ENCODE measurements at places on chromosomes 11 and 22.

DNA sequence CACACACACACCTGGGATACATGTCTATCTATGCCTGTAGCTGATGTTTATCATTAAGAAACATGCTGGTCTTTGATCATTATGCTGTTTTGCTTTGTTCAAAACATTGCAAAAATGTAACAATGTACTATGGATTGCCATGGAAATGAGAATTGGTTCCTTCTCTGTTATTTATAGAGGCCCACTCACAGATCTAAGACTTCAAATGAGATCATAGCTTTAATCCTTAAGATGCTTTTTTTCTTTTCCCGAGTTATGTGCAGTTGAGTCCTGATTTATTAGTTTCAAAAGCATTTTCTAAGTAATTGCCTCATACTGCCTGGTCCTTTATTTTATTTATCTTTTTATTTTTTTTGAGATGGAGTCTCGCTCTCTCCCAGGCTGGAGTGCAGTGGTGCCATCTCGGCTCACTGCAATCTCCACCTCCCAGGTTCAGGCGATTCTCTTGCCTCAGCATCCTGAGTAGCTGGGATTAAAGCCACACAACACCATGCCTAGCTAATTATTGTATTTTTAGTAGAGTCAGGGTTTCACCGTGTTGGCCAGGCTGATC, 131.4 kb downstream of the LUZP2 start:
- DNase-seq: no peak

GRCh38 chr11:8096575-8096974, 15.6 kb downstream of the TUB start:
- DNase-seq: no peak

DNA sequence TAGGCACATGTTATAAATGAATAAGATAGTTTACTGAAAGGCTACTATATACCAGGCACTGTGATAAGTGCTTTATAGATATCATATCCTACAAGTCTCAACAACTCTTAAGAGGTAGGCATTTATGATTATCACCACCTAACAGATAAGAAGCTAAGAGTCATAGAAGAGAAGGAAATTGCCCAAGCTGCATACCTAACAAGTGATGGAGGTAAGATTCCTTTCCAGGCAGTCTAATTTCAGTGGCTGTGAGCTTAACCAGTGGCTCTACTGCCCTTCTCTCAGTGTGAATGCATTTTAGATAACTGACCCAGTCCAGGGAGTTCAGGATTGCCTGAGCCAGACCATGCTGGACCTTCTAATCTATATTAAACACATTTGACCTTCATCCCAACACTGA, 39.2 kb downstream of the HEPHL1 start:
- no peak for DNase-seq

DNA sequence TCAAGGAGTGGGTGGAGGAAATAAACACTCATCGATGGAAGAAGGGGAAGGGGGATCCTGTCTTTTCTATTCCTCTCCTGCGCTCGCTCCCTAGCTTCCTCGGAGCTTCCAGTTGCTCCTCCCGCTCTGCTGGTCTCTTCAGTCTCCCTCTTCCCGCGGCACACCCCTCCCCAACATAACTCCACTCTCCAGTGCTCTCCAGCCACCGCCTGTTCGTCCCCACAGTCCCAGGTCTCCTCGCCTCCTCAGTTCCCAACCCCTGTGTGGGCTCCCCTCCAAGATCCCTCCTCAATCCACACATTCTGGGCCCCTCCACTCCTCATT, 438 bp downstream of the ZW10 start:
- DNase-seq: no peak

GRCh38 chr22:35548722-35549112, 8.1 kb downstream of the RASD2 start:
- no peak for DNase-seq

DNA sequence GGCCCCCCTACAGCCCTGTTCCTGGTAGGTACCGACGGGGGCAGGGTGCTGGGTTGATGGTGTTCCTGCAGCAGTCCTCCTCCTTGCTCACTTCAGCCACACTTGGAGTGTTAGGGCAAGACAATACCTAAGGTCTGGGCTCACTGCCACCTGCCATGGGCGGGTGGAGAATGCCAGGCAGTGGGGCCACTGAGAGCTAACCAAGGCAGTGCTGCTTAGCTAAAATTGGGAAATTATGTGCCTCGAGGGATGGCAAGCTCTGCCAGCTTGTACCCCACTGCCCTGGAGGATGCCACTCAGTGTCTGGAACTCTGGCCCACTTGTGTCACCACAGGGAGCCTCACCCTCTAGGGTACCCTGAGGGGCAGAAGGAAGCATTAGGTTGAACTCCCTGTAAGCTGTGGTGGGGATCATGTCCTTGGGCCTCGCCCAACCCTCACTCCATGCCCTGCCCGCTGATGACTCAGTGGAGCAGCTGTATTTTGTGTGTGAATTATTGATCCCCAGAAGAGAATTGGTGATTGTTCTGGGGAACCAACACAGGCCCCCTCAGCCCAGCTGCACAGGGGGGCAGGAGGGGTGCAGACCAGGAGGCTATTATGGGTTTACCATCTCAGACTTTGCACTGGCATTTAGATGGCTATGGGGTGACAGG, 17.7 kb downstream of the PHLDB1 start:
- DNase-seq: no peak

DNA sequence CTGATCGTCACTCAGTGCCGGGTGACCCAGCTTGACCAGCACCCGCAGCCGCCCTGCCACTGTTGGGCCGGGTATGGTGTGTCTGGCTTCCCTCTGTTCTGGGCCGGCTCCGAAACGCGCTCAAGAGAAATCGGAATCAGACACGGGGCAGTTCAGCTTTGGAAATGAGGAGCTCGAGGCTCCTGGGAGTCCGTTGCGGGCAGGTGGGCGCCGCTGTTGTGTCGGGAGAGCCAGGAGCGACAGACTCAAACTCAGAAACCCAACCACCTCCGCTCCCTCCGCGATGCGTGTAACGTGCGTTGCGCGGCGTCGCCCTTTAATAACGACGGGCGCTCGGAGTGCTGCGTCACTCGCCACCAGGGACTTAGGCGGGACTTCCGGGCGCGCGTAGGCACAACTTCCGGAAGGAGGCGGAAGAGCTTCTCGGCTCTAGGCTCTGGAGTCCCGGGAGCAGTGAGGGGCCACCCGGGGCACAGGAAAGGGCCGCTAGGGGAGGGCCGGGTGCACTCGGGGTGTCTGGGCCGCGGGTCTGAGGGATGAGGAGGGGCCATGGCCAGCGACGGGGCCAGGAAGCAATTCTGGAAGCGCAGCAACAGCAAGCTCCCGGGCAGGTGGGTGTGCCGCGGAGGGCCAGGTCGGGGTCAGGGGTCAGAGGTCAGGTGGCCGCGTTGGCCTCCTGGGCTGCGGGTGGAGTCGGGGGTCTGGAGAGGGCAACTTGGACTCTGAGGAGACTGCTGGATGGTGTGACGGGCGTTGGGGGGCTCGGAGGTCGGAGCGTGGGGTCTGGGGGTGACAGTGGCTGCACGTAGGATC, at the start of gene TBC1D22A:
TBC1D22A (plus strand) TSS at position 413 of the 813 bp plus-strand sequence; CDS start at position 550, 137 bp downstream.
- peak; percentile 89 for DNase-seq

DNA sequence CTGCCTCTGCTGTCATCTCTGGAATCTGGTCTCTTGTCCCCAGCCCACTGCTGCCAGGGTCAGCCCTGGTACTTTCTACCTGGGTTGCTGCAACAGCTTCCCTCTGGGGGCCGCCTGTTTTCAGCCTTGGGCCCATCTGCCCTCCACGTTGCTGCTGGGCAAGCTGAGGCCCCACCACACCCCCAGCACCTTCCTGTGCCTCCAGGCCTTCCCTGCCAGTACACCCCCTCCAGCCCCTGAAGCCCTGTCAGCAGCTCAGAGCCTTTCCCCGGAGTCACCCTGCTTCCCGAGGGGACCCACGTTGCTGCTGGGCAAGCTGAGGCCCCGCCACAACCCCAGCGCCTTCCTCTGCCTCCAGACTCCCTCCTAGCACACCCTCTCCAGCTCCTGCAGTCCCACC, 3.3 kb upstream of the SAMM50 start:
- DNase-seq: no peak

DNA sequence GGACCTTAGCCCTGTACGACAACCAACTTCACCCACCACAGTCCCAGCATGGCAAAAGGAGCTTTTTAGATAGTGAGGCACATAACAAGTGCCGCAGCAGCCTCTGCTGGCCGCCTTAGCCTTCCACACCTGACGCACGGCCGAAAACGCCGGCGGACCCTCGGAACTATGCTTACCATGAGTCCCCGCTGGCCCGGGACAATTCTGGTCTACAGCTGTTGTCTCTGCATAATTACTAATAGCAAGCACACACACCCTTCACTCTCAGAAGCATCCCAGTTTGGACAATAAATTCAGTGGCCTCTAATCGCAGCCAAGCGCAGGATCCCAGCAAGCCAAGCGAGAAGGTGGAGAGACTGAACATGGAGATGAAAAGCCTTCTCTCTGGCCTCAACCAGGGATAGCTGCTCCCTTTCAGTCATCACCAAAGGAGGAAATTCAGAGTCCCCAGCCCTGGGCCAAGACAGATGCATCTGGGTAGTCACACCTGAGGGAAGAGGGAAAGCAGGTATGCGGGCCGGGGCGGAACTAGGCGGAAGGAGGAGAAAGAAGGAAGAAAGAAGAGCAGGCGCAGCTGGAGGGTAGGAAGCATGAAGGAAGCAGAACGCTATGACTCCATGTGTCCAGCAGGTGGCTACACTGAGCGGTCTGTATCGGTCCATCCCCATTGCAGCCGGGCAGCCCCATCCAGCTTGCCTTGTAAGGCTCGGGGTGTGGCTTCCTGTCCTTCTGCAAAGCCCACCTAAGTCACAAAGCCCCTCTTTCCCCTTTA, 40.3 kb downstream of the BUD13 start:
- DNase-seq: peak; percentile 56

DNA sequence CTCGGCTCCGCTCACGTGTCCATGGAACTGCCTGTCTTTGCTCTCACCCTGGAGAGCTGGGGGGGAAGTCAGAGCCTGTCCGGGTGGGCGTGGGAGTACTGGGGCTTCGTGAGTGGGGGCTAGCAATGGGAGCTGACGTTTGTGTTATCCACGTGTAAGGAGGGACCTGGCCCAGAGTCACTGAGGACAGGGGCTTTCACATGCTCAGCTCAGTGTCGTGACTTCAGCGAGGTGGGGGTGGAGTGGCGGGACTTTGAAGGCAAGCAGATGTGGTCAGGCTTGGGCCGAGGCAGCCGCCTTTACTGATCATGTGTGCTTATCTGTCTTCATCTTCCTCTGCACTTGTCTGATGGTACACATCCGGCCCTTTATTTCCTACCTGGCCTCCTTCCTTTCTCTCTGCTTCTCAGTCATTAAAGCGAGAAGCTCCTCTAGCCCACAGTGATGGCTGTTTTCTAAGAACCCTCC, 113.1 kb upstream of the NNMT start:
- DNase-seq: no peak

DNA sequence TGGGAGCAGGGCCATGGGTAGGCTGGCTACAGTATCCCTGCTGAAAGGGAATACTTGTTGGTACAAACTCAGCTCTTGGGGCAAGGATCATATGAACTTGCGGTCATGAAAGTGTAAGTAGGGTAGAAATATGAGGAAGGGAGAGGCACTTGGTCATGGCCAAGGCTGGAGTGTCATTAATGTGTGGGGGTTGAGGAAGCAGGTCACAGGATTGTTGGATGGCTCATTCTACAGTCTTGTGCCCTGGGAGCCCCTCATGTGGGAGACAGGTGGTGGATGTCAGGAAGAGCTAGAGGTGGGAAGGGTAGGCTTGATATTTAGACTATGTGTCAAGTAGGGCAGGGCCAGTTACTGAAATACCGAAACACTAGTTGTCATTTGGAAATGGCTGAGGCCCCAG, 95.5 kb downstream of the RRM1 start:
- DNase-seq: no peak

- peak; percentile 3 for DNase-seq
Measured at GRCh38 chr11:73521621-73522020, 76.3 kb downstream of the FAM168A start.

DNA sequence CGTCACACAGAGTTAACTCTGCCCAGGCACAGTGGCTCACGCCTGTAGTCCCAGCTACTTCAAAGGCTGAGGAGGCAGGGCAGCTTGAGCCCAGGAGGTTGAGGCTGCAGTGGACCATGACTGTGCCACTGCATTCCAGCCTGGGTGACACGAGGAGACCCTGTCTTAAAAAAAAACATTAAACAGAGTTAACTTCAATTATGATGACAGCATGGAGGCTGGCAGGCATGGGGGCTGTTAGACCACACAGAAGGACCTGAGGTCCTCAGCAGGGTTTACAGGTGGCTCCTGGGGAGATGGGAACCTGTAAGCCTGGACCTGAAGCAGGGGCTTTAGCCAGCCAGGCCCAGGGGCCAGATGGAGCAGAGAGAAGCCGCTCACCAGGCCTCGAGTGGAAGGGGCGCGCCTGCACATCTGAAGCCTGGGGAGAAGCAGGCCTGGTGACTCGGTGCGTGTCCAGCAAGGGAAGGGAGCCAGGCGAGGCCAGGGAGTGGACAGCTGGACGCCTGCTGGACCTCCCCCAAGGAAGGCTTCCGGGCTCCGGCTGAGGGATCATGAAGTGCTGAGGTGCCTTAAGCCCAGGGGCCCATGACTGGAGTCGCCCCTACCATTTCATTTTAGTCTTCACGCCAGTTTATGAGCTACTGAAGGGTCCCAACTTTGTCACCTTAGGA, 25.3 kb downstream of the RPUSD4 start:
- DNase-seq: no peak

GRCh38 chr22:24120044-24120443, 61.2 kb upstream of the SUSD2 start:
- DNase-seq: no peak

DNA sequence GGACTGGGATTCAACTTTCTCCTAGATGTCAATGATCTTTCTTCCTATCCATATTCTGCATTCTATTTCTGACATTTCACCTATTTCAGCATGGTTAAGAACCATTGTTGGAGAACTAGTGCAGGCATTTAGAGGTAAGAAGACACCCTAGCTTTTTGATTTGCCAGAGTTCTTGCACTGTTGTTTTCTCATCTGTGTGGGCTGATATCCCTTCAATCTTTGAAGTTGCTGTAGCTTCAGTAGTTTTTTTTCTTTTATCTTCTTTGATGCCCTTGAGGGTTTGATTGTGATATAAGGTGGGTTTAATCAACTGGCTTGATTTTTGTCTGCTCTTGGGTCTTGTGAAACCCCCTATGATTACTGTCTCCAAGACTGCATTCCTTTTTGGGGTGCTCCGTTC, 502.1 kb downstream of the ETS1 start:
- no peak for DNase-seq

DNA sequence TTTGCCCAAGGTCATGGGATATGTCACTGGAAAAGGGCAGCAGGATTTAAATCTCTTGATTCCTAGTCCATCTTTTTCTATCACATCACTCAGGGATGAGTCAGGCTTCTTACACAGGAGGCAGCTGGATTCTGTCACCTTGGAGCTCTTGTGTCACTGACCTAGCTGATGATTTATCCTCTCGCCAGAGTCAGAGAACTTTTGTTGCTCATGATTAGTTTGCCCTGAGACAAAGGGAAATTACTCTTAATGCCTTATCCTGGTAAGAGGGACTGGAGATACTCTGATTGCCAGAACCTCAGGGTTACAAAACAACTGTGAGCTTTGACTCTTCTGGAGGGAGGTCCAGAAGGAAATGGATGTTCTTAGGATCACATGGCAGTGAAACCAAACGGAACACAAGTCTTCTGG, 10.1 kb downstream of the COA4 start:
- no peak for DNase-seq

DNA sequence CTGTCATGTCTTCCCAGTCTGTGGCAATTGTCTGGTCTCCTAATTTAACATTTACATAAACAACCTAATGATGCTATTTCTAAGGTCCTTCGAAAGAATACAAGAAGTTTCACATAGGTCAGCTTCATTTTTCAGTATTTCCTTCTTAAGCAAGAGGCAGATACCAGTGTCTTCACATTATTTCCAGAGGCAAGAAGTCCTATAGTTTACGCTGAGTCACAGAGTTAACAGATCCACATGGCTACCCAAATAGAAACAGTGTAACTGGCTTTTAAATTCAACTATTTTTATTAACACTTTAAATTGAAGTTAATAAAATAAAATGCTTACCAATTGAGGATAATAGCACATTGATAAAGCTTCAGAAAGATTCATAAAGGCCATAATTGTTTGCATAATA, 10.9 kb downstream of the PRRG4 start:
- no peak for DNase-seq
